ENCODE measurements at places on chromosomes 3 and 15.

DNA sequence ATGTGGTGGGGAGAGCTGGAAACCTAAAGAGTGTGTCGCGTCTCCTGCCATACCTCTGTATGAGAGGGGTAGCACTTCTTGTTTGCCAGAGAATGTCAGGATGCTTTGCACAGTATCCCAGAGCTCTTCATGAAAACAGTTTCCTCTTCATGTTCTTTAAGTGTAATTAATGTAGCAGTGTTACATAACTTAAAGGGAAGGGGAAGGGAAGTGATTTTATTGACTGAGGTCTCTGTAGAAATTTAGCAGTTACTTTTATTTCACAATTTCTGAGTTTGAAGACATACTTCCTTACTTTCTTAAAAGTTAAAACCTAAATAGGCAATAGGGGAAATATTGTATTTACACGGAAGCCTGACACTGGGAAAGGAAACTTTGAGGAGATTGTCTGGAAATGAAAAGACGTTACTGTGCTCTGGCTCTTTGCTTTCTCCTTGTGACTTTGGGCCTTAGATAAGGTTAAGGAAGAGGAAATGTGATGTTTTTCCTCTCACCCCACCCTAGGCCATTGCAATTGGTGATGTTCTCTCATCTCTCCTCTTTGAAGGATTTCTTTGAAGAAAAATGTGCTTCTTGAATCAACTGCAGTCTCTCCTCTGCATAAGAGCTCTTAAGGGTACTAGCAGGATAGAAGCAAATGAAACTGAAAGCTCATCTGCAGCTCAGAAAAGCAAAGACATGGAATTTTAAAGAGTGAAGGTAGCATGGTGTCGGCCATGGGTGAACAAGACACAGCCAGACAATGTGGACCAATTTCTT lies 6.0 kb downstream of the NXPE3 start:
- H3K4me1 ChIP-seq = peaks cover 11% of the 10 kb centered on the region
- no peak for DNase-seq
- no peak overlapping the region for H3K27ac ChIP-seq
- H3K4me3 ChIP-seq = no peak overlapping the region
- peaks cover 61% of the 10 kb centered on the region for H3K36me3 ChIP-seq

- H3K4me3 ChIP-seq = no peak overlapping the region
- H3K36me3 ChIP-seq = no peaks in the 10 kb centered on the region
- H3K4me1 ChIP-seq = no peaks in the 10 kb centered on the region
- no peak overlapping the region for H3K27ac ChIP-seq
These were observed 1186.5 kb downstream of the SI start for GRCh38 chr3:163891771-163892170.

DNA sequence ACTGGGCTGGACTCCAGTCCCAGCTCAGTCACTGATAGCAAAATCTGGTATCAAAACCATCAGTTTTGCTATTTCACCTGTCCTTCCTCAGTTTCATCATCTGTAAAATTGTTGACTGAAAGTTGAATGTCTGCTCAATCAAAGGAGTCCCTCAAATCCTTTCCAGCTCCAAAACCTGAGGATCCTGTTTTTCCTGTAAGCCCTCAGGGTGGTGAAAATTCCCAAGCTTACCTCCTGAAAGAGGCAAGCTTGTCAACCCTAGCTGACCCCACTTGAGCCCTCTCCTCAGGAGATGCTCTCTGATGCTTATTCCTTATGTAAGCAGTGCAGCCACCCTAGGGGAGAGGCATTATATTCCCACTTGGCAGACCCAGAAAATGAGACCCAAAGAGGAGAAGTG lies 82.6 kb downstream of the HMG20A start:
- H3K27me3 ChIP-seq = peaks cover 13% of the 10 kb centered on the region
- no peak for DNase-seq
- H3K4me3 ChIP-seq = no peak overlapping the region
- H3K4me1 ChIP-seq = peaks cover 54% of the 10 kb centered on the region

- H3K4me1 ChIP-seq = peaks cover 7% of the 10 kb centered on the region
- H3K27ac ChIP-seq = no peak overlapping the region
- no peaks in the 10 kb centered on the region for H3K27me3 ChIP-seq
- DNase-seq = no peak
- H3K36me3 ChIP-seq = no peaks in the 10 kb centered on the region
These were observed 170.8 kb downstream of the MOBP start for GRCh38 chr3:39638301-39638700.

DNA sequence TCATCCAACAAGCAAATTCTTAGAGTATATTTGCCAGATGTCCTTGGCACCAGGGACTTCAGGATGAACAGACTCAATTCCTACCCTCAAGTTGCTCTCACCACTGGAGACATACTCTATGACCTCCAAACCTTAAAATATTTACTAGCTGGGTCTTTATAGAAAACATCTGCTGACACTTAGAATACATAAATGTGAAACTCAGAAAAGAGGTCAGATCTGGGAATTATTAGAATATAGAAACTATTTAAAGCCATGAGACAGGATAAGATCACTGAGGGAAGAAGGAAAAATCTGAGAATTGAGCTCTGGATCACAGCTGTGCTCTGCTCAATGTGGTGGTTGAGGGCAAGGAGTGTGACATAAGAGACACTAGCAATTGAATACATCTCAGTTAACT lies 695.4 kb upstream of the UBE2E2 start:
- H3K36me3 ChIP-seq = no peaks in the 10 kb centered on the region
- H3K27me3 ChIP-seq = no peaks in the 10 kb centered on the region
- H3K4me1 ChIP-seq = no peaks in the 10 kb centered on the region
- H3K4me3 ChIP-seq = no peak overlapping the region
- no peak for DNase-seq

DNA sequence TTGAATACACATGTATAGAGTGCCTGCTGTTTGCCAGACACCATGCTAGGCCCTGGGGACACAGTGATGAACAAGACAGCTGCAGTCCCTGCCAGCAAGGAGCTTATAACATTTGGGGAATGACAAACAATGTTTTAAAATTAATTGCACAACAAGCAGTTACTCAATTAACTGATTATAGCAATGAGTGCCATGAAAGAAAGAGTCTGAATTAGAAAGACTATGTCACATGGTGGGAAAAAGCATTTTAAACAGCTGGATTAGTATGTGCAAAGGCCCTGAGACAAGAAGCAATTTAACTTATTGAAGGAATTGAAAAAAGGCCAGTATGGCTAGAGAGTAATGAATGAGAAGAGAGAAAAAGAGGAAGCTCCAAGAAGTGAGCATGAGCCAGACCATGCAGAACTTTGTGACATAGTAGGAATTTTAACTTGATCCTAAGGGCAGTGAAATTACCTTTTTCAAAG lies 64.5 kb upstream of the PLXNA1 start:
- H3K27ac ChIP-seq = no peak overlapping the region
- peaks cover 38% of the 10 kb centered on the region for H3K36me3 ChIP-seq
- no peaks in the 10 kb centered on the region for H3K27me3 ChIP-seq
- H3K4me3 ChIP-seq = no peak overlapping the region
- DNase-seq = no peak
- peaks cover 1% of the 10 kb centered on the region for H3K4me1 ChIP-seq

GRCh38 chr3:1380926-1381646 lies 288.3 kb downstream of the CNTN6 start:
- no peak overlapping the region for H3K4me3 ChIP-seq
- H3K4me1 ChIP-seq = no peaks in the 10 kb centered on the region
- no peak for DNase-seq

DNA sequence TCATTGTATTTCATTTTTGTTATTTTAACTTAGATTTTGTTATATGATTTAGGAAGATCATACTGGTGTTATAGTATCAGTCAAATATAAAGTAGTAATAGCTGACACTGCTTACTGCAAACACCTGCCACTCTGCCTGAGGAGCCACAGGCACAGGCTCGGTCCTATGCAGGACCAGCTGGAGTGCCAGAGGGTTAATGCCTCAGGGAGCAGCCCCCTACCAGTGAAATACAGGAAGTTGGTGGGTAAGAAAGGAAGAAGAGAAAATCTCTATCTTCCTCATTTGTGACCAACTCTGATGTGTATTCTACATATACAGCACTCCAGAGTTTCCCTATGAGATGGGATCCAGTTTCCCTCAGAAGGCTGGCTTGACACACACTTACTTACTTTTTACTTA lies 593.3 kb downstream of the UNC13C start:
- no peaks in the 10 kb centered on the region for H3K36me3 ChIP-seq
- no peak overlapping the region for H3K4me3 ChIP-seq
- no peak for DNase-seq
- no peak overlapping the region for H3K27ac ChIP-seq
- no peaks in the 10 kb centered on the region for H3K4me1 ChIP-seq

DNA sequence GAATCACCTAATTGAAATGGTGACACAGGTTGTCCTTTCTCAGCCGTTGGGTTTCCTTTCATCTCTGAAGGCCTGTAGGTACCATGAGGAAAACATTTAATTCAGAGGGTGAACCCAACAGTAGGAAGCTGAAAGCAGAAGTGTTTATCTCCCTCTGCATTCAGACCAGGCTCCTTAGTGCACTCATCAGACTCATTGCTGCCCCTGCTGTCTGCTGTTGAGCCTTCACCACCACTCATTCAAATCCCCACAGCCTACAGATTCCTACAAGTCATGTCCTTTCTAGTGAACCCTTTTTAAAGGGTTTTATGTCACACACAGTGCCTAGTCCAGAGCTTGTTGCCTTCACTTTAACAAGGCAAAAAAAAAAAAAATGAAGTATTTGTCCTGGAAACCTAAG lies 13.4 kb downstream of the WDR48 start:
- H3K27me3 ChIP-seq = peaks cover 2% of the 10 kb centered on the region
- no peak overlapping the region for H3K4me3 ChIP-seq
- H3K36me3 ChIP-seq = peaks cover 72% of the 10 kb centered on the region
- H3K4me1 ChIP-seq = peaks cover 15% of the 10 kb centered on the region
- H3K27ac ChIP-seq = no peak overlapping the region

DNA sequence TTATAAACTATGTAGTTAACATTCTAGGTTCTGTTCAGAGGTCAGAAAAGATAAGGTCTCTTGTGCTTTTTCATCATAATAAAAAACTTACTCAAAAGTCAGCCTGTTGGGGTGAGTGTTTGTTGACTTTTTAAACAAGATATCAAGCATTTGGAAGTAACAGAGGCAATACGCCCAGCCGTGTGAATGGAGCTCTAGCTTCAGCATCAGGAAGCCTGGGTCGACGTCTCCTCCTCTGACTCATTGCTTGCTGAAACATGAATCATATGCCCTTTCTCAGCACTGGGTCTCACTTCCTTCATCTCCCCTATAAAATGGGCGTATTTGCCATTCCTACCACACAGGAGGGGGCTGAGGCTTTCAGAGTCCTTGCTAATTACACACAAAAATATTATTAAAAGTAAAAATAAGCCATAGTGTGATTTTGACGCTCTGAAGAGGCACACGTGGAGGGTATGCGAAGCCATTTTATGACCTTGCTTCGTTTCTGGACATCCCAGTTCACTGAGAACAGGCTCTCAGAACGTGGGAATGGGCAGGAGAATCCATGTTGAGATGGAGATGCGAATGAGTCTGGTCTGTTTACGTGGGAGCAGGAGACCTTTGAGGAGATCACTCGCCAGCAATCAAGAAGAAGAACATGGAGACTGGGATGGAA lies 220.8 kb upstream of the TPRG1 start:
- H3K27ac ChIP-seq = no peak overlapping the region
- no peaks in the 10 kb centered on the region for H3K36me3 ChIP-seq
- no peak overlapping the region for H3K4me3 ChIP-seq
- peaks cover 2% of the 10 kb centered on the region for H3K27me3 ChIP-seq
- no peak for DNase-seq

DNA sequence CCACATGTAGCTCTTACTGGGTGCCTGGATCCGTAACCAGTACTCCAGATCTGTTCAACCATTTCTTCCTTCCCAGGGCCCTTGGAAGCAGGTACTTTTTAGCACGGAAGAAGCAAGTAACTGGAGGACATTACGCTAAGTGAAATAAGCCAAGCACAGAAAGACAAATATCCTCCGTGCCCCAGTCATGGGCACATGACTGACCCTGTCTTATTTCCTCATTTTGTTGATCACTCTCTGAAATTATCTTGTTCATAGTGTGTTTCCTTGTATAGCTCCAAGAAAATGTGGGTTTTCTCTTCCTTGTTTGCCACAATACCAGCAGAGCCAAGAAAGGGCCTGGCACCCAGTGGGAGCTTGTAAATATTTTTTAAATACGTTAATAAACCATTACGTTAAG lies 32.2 kb upstream of the MTMR14 start:
- H3K27ac ChIP-seq = peak overlapping the region; percentile 14
- H3K36me3 ChIP-seq = no peaks in the 10 kb centered on the region
- no peaks in the 10 kb centered on the region for H3K4me1 ChIP-seq
- no peak for DNase-seq
- H3K4me3 ChIP-seq = no peak overlapping the region
- H3K27me3 ChIP-seq = peaks cover 31% of the 10 kb centered on the region

GRCh38 chr15:56228854-56229253 lies 14.8 kb downstream of the RFX7 start:
- H3K4me1 ChIP-seq = no peaks in the 10 kb centered on the region
- peaks cover 4% of the 10 kb centered on the region for H3K27me3 ChIP-seq
- no peak for DNase-seq
- peaks cover 100% of the 10 kb centered on the region for H3K36me3 ChIP-seq

GRCh38 chr3:113222451-113223086 lies 11.2 kb downstream of the BOC start:
- H3K27me3 ChIP-seq = no peaks in the 10 kb centered on the region
- H3K4me1 ChIP-seq = peaks cover 91% of the 10 kb centered on the region
- peak overlapping the region; percentile 68 for H3K4me3 ChIP-seq

DNA sequence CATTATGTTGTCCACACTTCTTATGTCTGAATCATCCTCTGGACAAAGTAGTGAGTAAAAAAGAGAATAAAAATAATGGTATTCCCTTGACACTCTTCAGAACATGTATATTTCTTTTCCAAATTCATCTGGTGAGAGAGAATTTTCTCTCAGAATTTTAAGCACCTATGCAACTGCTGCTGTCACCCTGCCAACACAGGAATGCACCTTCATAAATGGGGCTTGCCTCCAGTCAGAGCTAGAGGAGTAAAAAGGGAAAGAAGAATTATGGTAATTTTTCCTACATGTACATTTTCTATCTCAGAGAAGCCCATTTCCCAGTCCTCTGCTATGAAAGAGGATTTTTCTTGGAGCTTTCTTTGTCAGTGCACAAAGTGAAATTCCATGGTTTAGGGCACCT lies 92.2 kb upstream of the ALCAM start:
- no peak overlapping the region for H3K4me3 ChIP-seq
- no peaks in the 10 kb centered on the region for H3K36me3 ChIP-seq
- DNase-seq = no peak

GRCh38 chr15:65361708-65362459 lies 15.9 kb downstream of the IGDCC3 start:
- H3K27ac ChIP-seq = no peak overlapping the region
- peaks cover 48% of the 10 kb centered on the region for H3K36me3 ChIP-seq
- H3K4me3 ChIP-seq = no peak overlapping the region
- no peak for DNase-seq

DNA sequence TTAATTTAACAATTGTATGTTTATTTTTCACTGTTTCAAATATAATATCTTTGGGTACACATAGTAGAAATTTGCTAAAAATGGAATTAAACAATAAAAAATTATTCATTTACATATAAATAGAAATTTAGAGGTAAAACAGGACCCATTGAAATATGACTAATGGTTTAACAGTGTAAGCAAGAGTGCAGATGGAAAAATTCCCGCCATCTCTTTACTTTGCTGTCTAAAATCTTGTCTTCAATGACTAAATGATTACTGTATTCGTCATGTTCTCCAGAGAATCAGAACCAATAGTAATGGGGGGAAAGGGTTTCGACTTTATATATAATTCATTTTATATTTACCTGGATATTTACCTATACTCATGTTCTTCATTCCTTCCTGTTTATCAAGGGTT lies 163.1 kb downstream of the IL1RAP start:
- H3K27ac ChIP-seq = no peak overlapping the region
- no peaks in the 10 kb centered on the region for H3K4me1 ChIP-seq
- H3K4me3 ChIP-seq = no peak overlapping the region
- no peak for DNase-seq
